ENCODE measurements at places on chromosomes 4 and X.
A peak's percentile ranks its signal among the peaks of the same experiment; 100 is the strongest.

GRCh38 chr4:106095408-106095807 is 200.1 kb downstream of the NPNT start:
- DNase-seq = no peak

DNA sequence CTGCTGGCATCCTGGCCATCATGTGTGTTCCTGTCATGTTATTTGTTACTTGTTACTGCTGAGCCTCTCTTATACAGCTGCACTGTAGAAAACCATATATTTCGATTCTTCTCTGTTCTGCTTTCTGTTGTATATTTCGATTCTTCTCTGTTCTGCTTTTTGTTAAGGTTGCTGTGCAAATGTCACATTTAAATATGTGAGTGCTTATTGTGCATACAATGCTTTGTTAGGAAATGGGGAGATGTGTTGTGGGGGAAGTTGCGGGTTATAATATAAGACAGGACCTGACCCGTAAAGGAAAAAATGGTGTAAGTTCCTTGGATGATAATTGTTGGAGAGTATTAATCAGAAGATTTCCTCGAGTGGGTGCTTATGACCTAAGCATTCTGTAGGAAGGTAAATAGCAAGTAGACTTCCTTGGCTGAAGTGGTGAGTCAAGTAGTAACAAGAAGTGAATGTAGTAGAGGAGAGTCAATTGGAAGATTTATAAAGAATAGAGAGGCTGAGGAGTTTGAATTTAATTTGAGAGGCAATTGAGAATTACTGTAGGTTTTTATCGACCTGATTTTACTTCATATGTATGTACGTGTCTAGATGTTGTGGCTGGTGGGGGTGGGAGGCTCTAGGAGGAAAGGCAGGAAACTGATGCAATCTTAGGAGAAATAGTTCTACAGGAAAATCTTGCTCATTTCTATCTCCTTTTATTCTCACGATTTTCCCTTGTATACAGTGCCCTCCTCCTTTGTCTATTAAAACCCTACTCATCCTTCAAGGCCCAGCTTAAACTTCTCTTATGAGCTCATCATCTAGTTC is 8.5 kb downstream of the OGT start:
- DNase-seq = no peak

DNA sequence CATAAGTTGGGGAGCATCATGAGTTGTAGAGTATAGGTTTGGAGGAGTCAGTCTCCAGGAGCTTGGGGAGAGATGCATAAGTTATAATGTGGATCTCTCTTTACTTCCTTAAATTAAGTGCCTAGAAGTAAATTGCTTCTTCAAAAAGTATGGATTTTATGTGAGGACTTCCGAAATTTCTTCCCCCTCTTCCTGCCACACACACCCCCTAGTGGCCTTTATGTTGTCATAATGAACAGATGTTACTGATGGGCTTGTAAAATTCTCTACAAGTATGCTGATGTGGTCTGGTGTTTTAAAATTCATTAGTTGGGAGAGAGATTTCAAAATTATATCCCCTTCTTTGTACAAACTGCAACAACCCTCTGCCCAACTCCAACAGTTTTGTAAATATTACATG is 2.3 kb upstream of the METTL14 start:
- no peak for DNase-seq

DNA sequence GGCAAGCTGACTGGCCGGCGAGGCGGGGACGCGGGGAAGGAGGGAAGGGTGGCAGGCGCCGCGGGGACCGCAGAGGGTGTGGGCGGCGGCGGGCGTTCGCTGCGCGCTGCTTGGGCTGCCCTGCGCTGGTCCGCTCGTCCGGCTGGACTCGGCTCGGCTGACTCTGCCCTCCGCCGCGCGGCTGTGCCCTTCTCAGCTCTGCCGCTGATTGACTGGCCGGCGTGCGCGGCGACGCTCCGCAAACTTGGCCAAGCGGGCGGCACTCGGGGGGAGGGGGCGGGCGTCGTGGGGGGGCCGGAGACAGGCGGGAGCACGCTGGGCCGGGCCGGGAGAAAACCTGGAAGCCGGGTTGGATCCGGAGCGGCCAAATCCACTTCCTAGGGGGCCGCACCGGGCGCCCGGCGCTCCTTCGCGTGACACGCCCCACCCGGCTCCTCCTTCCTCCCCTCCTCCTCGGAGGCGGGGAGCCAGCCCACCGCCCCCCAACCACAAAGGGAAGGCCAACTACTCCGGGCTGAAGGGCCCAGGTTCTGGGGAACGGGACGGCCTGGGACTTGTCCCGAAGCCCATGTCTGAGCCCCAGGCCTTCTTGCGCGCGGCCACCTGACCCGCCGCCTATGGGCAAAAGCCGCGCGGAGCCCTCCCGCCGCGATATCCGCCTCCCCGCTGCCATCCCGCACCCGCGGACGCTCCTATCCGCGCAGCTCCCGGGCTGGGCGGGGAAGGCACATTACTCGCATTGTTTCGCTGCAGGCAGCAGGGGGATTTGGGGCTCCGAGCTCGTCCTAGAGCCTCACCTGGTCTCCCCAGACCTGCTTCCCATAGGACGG is at the start of gene GPC4:
GPC4 (minus strand) TSS at position 214 of the 830 bp plus-strand sequence. CDS start 524 bp downstream, outside the sequence.
- DNase-seq = no peak

DNA sequence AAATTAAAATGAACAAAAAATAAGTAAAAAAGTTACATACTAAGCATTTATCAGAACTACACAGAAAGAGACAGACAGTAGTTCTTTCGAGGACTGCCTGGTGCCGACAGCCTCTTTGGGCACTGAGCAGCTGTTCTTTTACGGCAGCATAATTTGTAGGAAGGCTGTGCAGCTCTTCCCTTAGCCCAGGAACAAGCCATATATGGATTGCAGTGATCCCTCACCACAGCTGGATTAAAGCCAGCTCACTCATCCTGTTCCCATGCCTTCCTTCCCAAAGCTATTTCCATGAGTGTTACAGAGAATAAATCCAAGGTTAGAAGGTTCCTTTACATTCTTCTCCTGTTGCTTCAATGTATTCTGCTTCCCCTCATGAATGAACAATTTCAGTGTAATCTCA is 71.7 kb downstream of the DDX60L start:
- DNase-seq = no peak

GRCh38 chrX:134868771-134869495 is 121.9 kb upstream of the SMIM10 start:
- DNase-seq = no peak

DNA sequence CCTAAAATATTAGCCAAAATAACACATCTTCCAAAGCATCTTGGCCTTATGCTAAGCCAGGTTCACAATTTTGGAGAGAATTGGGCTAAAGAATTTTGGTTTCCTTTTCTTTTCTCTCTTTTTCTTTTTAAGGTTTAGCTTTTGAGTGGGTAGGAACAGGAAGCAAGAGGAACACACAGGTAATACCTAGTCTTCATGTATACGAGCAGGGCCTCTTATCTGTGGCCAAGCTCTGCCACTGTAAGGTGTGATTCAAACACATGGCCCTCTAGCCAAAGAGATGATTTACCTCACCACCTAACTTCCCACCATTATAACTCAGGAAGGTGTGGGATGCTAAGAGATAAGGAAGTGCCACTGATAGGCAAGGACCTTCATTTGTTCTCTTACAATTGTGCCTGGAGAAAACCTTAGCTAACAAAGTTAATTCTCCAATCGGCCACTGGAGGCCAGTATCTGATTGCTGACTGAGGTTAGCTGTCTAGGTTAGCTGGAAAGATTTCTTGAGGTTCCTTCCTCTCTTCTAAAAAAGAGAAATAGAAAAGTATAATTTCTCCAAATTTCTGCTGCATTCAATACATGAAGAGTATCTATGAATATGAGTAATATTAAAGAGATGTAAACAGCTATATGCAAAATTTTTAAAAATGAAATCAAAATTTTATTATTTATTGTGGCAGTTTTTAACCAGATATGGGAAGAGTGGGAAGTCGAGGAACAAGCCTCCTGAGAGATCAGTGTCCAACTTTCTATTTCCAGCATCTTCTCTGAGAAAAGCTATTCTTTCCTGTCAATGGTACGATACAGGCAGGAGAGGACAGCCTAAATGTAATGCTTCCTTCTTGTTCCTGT is 30.1 kb upstream of the BBS7 start:
- peak; percentile 11 for DNase-seq

- DNase-seq = no peak
Measured at GRCh38 chr4:180336494-180337090, 1906.6 kb upstream of the TENM3 start.

GRCh38 chr4:77232653-77233052 is 75.6 kb downstream of the CCNG2 start:
- DNase-seq = no peak
